ENCODE measurements at places on chromosomes 3 and 15.

DNA sequence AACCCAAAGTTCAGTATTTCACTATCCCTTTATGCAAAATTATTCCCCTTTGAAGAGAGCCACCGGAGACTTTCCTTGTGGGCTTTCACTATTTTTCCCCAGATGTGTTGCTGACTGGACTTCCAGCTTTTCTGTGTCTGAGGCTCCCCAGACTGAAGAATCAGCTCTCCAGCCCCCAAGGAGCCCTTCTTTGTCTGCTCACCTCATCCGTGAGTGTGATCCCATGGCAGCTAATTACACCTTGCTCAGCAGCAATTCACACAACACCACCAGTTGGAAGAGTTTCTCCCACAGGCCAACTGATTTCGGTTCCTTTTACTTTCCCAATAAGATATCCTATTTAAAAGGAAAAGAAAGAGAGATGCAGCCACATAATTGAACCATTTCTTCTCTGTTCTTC is 249.5 kb upstream of the TRIM42 start:
- no peak for DNase-seq

- no peak for DNase-seq
Observed at GRCh38 chr3:25430287-25430934, 2.3 kb downstream of the RARB start.

- DNase-seq = no peak
Observed at GRCh38 chr3:131714585-131715220, 211.9 kb upstream of the MRPL3 start.

GRCh38 chr15:75446151-75446550 is 5.3 kb downstream of the SIN3A start:
- no peak for DNase-seq

GRCh38 chr15:51931638-51932037 is 39.9 kb downstream of the LEO1 start:
- no peak for DNase-seq

DNA sequence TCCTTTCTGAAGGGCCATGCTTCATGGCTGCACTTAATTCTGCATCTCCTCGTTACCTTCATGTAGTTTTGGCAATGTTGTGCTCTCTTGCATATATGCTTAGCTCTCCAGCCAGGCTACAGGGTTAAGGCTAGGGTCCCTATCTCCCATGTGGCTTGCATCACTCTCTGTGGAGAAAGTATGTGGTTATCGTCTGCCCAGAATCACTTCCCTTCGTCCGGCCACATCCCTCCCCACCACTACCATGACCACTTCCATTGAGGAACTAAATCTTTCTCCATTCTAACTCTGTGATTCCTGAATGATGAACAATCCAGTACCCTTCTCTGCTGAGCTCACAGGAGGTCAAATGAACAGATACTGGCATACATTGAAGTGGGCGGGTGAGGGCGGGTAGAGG is 34.0 kb downstream of the WWTR1 start:
- no peak for DNase-seq

DNA sequence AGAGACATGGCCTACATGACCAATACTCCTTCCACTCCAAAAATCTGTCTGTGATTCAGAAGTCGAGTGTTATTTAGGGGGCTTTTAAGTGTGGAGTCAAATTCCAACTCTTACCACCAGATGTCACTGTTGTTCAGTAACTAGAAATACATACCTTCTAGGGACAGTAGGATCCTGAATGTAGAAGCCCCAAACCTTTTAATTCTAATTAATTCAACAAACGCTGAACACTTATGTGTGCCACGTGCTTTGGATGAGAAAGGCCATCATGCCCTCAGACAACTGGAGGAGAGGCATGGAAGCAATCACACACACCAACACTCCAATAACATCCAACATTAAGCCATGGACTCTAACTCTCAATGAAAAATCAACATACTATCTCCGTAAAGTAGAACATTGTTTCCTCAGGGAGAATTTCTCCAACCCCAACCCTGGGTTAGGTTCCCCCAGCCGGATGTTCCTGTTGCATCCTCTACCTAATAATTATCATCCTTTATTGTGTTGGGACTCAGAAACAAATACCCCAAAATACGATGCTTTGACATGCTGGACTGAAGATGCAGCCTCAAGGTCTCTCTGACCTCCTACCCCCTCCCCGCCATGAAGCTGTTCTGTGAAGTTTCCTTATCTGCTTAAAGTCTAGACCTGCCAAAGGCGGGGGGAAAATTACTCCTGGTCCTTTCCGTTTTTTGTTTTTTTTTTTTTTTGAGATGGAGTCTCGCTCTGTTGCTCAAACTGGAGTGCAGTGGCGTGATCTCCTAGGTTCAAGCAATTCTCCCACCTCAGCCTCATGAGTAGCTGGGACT is 8.0 kb upstream of the CCDC13 start:
- peak; percentile 86 for DNase-seq

DNA sequence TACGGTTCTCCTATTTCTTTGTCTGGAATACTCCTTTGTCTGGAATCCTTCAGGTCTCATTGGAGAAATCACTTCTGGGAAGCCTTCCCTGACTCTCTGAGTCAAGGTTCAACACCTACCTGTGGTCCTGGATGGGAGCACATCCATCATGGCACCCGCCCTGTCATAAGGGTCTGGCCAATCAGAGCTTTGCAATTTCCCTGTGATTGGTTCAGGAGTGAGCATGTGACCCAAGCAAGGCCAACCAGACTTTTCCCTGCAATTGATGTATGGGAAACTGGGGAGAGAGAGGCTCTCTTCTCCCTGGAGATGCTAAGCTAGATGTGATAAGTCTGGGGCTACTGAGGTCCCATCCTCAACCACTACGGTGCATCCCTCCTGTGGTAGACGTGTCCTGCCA is 8.1 kb downstream of the FAM3D start:
- no peak for DNase-seq

DNA sequence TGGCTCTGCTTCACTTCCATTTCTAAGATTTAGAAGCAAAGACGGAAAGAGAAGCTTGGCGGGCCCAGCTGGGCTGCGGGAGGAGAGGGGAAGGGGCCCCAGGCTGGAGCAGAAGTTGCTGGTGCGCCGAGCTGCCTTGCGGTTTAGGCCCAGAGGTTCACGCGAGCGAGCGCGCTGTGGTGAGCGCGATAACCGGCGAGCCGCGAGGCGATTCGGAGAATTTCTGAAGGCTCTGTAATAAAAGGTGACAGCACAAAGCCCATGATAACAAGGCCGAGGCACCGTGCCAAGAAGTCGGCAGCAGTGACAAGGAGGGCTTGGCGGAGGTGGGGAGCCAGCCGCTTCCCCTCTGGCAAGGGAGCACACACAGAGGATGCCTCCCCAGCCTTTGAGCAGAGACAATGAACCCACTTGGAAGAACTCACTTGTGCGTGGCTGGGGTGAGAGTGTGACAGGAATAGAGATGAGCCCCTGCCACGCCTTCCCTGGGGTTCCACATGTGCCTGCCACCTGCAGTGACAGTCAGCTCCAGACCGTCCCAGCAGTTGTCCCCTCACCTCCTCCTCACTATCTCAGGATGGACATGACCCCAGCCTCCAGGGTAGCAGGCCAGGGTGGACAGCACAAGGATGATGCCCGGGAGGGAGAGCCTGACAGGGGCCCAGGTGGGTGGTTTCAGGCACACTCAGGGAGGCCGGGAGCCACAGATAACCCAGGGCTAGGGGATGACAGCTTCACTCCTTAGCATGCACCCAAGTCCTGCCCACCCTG is 315.2 kb downstream of the UACA start:
- DNase-seq = no peak

DNA sequence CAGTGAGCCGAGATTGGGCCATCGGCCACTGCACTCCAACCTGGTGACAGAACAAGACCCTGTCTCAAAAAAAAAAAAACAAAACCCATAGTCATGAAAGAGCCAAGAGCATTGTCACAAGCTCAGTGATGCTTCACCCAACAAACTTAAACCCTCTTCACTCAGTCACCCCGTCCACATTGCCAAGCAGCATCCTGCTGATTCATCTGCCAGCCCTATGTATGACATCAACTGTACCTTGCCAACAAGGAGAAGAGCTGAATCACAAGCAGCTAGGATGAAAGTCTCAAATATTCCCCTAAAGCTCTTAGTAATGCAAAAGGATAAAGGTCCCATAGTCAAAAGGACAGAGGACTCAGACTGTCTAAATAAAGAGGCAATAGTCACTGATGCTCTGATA is 90.0 kb downstream of the ANO10 start:
- no peak for DNase-seq

DNA sequence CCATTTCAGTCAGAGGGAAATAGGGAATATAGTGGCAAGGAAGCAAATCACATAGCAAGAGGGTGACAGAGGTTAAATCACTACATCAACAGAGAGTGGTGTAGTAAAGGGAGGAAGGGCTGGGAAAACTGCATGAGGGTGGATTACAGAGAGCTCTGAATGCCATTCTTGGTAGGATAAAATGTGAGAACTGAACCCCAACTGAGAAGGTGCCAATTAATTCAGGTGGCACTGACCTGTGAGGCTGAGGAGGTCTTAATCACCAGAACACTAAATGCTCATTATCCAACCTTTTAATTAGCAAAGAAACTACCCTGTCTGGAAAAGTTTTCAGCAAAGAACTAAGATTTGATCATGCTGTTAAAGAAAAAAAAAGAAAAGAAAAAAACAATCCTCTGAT is 202.7 kb downstream of the LRRN1 start:
- no peak for DNase-seq

GRCh38 chr15:91549581-91549980 is 303.9 kb upstream of the SLCO3A1 start:
- no peak for DNase-seq

DNA sequence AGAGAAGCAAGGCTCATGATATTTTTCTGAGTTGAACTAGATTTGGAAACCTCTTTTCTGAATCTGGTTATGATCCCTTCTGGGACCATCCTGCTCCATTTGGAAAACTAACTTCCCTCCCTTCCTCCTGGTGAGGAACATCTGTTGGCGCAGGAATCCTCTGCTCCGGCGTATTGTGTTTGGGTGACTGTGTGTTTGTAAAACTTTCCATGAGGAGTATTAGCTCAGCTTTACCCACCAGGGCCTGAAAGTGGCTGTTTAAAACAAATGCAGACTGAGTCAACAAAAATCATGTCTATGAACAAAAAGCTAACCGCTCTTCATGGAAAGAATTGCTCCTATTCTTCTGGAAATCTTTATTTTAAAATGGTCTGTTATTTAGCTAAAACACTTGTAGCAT is 17.7 kb downstream of the STARD9 start:
- no peak for DNase-seq

GRCh38 chr3:161371441-161372320 is at the start of gene SPTSSB:
TSS of gene SPTSSB (minus strand) at chr3:161371517. CDS start at chr3:161346323, 25,194 bp downstream.
- peak; percentile 79 for DNase-seq

Measured in hepatocyte (in vitro differentiated cells).